GM23248 (cell line): ENCODE measurements at places on chromosomes 13 and 19. TPM values are rescaled to one million over a fixed set of nuclear protein-coding genes. Genes with fewer than 3 reads are reported as not detected.

DNA sequence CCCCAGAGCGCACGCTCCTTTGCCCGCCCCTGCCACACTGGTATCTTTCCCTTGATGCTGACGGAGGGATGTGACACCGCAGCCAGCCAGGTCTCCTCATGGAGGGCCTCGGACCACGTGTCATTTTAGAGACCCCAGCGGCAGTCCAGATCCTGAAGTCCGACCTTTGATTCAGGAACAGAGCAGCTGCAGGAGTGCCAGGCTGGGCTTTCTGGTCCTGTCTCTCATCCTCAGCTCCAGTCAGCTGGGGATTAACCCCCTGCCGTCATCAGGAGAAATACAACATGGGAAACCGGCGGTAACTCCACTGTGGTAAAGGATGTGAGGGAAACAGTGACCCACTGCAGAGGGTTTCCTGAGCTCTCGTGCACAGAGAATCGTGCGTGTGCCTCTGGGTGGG, 140.6 kb downstream of the SIPA1L3 start:
- no peak for DNase-seq

CLDND2 gene
- polyA plus RNA-seq, result 0.93 and 1.0 TPM in 2 replicates

- DNase-seq, result peak; percentile 16
Measured at GRCh38 chr13:41178040-41178439, 16.3 kb downstream of the KBTBD7 start.

DNA sequence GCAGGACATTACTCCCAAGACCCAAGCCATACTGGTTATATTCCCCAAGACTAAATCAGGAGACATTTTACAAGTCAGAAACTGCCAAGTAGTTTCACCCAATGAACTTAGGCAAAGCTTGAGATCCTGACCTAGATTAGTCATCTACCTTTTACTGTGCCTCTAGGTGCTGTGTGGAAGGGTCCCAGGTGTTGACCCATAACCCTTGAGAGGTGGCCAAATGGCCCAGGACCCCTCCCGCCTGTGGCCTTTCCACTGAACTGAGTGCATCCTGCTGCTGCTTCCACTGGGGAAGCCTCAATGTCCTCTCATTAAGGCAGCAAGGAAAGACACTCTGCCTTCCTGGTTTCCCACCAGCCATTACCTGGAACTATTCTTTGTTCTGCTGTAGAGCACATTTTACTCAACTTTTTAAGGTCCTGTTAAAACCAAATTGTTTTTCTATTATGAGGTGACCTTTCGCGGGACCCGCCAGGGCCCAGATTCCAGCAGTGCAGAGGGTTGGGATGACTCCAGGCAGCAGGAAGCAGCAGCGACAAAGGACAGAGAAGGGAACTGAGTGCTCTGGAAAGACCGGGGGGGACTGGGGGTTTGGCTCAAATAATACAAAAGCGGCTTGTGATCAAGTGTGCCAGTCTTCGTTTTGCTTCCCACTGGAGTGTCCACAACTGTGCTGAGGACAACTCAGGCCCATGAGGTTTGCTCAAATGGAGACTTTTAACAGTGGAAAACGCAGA, 27.1 kb downstream of the ANKRD10 start:
- no peak for DNase-seq

IGFL2 gene
- not detected in 2 replicates for polyA plus RNA-seq

DNA sequence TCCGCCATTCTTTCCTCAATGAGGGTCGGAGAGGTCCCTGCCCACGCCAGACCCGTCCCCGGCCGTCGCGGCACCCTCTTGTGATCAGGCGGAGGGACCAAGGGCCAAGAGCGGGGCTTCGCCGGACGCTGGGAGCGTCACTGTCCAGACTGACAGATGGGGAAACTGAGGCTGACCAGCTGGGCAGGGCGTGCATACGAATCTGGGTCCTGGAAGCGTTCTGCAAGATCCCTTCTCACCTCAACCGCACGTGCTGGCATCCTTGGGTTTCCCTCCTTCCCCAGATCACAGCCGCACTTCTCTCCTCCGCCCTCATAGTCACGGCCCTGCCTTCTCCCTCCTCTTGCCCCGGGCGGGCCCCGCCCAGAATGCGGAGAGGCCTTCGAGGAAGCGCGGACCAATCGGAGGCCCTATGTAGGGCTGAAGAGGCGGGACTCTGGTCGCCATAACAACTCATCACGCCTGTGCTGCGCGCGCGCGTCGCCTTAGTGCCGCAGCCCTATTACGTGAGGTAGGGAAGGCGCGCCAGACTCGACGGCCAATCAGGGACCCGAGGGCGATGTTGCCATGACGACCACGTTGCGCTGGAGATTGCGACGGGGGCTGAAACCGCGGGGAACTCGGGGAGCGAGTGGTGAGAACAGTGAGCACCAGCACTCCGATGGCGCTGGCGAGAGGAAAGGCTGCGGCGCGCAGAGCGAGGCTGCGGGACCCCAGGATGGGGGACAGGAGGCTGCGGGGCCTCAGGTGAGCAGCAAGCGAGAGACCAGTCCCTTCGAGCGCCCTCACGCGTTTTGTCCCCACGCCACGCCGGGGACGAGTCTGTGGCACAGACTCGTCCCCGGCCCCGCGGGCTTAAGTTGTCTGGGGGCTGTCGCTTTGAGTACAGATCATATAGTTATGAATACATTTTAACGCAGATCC, 5.7 kb downstream of the RNF225 start:
- DNase-seq, result peak; percentile 100

DNA sequence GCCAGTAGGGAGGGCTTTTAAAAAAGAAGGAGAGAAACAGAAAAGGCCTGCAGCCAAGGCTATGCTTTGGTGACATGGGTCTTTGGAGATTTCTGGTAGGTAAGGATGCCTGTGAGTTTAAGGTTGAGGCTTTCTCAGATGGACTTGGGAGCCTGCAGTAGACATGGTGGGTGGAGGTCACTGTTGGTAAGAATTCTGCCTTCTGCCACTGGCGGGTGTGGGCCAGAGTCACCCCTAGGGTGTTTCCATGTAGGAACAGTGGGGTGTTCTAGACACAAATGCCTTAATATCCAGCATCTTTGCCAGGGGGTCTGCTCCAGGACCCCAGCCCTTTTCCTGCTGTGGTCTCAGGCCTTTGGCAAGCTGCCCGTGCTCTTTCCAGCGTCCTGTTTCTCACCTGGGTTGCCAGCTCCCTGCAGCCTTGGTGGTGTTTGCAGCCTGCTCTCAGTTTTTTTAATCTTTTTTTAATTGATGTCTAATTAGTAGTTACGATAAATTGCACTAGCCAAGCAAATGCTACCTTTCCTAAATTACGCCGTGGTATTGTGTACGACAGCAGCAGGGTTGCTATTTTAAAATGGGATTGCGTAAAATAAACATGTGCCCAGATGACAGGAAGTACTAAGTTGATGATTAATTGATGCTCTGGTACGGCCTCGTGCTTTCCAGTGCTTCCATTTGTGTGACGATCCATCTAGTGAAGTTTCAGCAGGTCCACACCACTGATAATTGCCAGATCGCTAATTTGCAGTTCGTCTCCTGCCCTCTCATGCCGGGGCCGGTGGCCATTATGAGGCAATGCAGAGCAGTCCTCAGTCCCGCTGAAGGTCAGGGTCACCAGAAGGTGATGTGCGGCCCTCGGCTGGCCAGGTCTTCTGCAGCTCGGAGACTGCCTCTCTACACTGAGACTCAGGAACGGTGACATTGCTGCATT, 35.3 kb upstream of the NPAS1 start:
- peak; percentile 48 for DNase-seq

DNA sequence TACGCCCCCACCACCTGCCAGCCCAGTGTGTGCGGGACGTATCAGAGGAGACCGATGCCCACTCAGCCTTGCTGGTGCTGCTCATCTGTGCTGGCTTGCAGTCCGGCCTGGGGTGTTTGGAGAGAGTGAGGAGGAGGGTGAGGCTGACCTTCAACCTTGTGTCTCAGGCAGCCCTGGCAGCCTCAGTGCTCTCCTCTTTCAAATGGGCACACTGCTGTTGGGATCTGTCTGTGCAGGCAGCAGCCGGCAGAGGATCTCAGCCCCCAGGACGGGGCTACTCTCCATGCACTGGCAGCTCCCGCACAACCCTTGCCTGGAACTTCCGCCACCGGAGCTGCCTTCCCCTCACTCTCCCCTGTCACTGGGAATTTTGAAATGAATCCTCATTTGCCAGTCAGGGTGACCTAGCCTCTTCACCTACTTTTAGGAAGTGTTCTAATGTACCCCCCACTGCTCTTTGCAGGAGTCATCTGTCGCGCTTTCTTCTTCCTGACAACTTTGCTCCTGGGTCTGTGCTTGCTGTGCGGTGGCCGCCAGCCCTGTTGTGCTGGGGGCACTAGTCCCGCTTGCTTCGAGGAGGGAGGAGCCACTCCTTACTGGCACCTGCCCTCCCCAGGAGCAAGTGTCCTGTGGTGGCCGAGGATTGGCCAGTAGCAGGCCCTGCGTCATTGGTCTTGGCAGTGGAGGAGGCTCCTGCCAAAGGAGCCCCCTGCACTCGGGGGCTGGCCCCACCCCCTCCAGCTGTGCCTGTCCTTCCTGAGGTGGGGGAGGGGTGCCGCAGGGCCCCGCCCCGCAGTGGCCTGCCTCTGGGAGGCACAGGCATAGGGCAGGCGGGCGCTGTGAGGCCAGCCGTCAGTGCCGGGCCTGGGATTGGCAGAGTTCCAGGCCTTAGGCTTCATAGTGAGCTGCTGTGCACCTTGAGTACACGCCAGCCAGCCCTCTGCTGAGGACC, 53.4 kb downstream of the TSSK6 start:
- DNase-seq, result no peak

DNA sequence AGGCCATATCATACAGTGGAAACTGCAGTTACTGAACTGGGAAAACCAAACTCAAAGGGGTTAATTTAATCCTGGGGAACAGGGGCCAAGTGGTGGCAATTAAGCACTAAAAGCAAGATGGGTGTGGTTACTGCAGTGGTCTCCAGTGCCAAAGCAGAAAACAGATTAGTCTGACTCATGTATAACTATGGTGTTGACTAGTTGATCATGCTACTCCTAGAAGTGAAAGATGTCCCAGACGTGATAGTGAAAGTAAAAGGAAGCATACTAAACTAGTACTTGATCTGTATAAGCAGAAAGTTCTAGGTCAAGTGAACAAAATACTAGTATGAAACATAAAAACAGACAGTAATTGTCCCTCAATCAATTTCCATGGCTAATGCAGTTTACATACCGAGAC, 360.0 kb upstream of the SLITRK5 start:
- no peak for DNase-seq

- DNase-seq, result no peak
Measured at GRCh38 chr19:24057144-24057543, 29.8 kb upstream of the ZNF254 start.

- peak; percentile 63 for DNase-seq
Measured at GRCh38 chr19:19062454-19063182, 1.2 kb upstream of the SLC25A42 start.

GRCh38 chr19:45114116-45114515, 21.1 kb downstream of the PPP1R37 start:
- no peak for DNase-seq

ELSPBP1 gene
- not detected in 2 replicates for polyA plus RNA-seq
